ENCODE measurements at places on chromosomes 4 and X.

- DNase-seq, result no peak
These were observed 44.8 kb upstream of the PITX2 start for GRCh38 chr4:110667670-110668069.

- no peak for DNase-seq
These were observed 1.4 kb downstream of the MAGED1 start for GRCh38 chrX:51894697-51895336.

DNA sequence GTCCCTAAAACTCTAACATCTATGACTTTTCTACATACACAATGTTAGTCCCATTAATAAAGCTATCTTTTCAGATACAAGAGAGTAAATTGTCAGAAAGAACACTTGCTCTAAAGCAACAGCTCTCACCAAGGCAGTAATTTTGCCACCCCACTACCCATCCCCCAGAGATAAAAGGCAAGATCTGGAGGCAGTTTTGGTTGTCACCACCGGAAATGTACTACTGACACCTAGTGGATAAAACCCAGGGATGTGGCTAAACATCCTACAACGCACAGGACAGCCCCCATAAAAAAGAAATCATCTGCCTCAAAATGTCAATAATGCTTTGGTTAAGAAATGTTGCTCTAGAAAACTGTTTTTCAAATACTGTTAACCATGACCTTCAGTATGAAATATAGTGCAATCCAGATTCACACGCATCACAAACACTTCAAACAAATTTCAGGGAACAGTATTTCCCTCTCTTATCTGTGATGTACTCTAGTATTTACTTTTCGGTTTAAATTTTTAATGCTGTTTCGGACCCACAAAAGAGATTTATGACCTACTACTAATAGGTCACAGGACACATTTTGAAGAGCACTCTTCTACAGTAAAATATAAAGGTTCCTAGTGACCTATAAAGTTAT, 5.1 kb downstream of the FBXL5 start:
- DNase-seq, result peak; percentile 34

DNA sequence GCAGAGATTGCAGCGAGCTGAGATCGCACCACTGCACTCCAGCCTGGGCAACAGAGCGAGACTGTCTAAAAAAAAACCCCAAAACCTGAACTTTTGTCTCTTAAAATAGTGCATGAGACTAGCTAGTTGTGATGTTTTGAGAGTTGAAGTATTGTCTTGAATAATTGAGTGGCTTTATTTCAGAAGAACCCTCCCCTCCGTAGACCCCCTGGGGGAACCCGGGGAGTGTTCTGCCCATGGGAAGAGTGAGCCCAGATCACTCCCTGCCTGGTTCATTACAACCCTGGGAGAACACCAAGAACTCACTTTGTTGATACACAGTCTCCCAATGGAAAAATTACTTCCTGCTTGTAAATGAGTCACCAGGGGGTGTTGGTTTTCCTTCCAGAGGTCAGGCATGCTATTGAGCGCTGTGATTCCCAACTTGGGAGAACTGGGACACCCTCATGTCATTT, 65.3 kb upstream of the SHISA3 start:
- DNase-seq, result no peak

- no peak for DNase-seq
These were observed 79.6 kb upstream of the NPNT start for GRCh38 chr4:105815701-105816100.

DNA sequence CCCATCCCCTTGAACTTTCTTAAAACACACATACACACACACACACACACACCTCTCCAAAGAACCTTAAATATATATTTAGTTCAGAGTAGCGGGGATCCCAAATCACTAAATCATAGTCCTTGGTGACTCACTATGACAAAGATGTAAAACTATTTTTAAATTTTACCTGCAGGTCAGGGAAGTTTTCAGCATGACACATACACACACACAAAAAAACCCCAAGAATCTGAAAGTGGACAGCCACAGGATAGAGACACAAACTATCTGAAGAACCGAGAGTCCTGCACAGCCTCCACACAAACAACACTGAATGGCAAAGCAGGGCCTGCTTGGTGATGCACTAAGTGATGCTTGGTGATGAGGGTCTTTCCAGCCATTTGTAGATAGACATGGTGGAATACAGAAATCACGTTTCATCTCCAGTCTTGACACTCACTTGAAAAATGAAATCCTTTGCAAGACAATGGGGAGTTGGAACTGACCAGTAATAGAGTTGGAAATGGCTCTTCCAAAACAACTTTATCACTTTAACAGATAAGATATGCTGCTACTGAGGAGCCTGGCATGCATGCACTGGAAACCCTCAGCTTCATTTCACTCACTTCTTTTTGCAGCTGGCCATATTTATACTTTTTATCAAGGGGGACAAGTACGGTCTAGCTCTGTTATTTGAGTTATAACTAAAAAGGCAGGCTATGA, 307.3 kb downstream of the RAPGEF2 start:
- DNase-seq, result no peak

- DNase-seq, result no peak
These were observed 83.5 kb upstream of the LIMCH1 start for GRCh38 chr4:41454423-41454822.

GRCh38 chr4:147829401-147830101, 97.7 kb downstream of the ARHGAP10 start:
- DNase-seq, result no peak

- no peak for DNase-seq
These were observed 19.4 kb downstream of the HMGB2 start for GRCh38 chr4:173314715-173315114.

DNA sequence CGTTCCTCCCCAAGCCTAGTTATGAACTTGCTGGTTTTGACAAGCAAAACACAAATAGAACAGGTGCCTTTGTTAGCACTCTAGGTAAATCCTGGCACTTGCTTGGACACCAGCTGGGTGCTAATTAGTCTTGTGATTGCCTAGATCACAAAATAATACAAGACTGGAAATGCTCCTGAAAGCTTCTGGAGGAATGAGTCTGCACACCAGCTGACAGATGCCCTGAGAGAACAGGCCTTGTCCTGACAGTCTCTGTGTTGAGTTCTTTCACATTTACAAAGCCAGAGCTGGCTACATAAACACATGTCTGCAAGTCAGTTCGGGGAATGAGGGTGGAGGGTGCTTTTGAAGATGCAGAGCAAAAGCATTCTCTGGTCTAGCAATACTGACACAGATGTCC, 93.8 kb downstream of the ELOVL6 start:
- DNase-seq, result no peak

DNA sequence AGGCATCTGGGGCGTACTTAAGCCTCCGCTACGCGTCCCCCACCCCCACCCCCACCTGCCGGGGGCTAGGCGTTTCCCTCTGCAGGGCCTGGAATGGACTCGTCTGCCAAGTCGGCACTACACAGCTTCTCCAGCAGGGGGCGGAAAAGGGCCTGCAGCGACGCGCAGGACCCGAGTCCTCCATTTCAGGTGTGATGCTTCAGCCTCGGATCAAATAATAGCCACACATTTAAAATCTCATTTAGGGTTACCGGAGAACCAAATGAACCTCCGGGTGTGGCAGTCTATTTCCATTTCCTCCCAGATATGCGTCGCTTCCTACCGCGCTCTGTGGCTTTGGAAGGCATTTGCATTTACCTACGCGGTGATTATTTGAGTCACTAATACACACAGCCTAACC, 2.9 kb downstream of the PAK3 start:
- DNase-seq, result peak; percentile 17

- no peak for DNase-seq
These were observed 76.7 kb upstream of the AP1S2 start for GRCh38 chrX:15931362-15931761.

DNA sequence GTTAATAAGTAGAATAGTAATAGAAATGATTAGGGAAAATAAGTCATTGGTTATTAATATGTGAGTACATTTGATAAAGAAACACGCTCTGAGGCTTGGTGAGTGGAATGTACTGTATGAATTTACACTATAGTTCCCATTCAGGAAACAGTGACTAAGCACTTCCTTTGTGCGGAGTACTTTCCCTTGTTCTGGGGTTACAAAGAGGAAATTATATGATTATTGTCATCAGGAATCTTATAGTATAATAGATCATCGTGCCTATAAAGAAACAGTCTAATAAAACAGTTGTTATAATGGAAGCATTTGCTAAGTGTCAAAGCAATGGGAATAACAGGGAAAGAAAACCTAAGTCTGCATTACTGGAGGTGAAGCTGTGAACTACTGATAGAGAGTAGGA, 138.0 kb downstream of the RPA4 start:
- DNase-seq, result no peak

DNA sequence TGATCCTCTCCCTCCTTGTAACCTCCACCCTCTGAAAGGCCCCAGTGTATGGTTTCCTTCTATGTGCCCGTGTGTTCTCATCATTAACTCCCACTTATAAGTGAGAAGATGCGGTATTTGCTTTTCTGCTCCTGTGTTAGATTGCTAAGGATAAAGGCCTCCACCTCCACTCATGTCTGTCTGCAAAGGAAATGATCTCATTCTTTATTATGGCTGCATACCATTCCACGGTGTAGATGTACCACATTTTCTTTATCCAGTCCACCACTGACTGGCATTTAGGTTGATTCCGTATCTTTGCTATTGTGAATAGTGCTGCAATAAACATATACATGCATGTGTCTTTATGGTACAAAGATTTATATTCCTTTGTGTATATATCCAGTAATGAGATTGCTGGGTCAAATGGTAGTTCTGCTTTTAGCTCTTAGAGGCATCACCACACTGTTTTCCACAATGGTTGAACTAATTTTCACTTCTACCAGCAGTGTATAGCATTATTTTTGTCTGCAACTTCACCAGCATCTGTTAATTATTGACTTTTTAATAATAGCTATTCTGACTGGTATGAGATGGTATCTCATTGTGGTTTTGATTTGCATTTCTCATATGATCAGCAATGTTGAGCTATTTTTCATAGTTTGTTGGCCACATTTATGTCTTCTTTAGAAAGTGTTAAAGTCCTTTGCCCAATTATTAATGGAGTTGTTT, 1030.9 kb downstream of the FSTL5 start:
- DNase-seq, result no peak

DNA sequence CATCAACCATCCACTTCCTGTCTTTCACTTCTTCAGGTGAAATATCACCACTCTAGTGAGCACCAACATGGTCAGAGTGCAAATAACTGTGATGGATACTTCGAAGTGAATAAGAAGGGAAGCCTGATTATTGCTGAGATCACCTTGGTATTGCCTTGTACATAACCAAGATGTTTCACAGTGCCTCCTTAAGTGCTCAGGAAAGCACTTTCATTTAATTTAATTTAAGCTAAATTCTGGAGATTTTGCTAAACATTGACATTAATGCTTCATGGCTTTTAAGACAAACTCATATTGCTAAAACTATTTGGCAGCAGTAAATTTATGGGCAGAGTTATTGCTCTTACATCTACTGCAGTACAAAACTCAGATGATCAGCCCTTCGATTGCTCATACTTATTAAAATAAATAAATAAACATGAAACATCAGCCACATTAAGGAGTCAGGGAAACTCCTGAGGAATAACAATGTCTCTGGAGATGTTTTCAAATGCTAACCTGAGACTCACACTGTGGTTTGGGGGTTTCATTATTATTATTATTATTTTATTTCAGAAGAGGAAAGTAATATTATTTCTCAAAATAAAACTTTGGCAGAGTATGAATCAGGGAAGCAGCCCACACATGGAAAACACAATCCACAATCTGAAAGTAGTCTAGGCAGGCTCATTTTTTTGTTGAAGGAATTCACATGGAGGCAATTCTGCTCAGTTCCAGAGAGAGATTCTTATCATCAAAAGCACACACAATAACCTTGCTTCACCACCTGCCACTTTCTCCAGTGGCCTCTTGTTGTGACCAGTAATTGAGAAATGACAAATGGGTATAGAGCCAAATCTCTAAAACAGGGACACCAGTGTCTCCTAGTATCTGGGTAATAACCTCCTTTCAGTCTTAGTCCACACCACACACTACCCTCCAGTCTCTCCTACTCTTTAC, 344.2 kb downstream of the MAPK10 start:
- DNase-seq, result no peak

- DNase-seq, result no peak
These were observed 40.4 kb downstream of the CPEB2 start for GRCh38 chr4:15042529-15043167.

DNA sequence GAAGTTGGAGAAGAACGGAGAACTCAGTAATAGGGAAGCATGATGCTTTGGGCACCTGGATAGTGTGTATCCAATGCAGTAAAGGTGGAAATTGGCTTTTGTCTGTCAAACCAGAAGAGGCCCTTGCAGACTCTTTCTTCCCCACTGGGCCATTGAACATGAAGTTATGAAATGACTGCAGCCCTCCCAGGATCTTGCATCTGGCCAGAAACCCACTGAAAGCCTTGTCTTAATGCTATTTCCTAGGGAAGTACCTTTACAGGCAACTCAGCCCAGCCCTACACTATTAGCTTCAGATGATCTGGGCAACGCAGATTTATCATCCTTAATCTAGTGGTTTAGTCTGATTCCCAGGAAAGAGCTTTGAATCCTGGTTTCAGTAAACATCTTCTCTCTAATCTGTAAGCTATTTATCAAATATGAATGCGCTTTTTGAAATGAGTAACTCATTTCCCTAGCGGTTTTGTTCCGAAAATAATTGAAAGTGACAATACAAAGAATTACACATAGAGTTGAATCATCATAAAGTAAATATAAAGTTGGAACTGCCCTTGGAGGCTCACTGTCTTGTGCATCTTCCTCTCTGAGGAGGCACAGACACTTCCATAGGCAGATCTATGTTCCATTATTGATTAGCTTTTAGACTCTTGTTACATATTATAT, 464.1 kb downstream of the IDS start:
- no peak for DNase-seq

DNA sequence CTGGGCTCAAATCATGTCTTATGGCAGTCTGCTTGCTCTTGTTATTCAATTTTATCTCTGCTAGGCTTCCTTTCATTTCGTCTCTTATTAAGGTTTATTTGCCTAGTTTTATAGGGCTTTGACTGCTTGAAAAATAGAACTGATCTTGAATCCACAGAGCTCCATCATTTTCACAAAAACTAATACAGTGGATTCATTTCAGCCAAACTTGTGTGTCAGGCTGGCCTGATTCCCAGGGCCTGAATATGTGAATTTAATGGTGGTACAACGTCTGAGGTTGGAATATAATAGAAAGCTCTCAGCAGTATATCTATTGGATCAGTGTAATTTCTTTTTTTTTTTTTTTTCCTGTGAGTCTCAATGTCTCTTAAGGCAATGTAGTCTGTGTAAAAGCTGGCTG, 123.3 kb downstream of the POU4F2 start:
- DNase-seq, result no peak

GRCh38 chrX:32871636-32872035, 339.7 kb downstream of the DMD start:
- DNase-seq, result no peak

DNA sequence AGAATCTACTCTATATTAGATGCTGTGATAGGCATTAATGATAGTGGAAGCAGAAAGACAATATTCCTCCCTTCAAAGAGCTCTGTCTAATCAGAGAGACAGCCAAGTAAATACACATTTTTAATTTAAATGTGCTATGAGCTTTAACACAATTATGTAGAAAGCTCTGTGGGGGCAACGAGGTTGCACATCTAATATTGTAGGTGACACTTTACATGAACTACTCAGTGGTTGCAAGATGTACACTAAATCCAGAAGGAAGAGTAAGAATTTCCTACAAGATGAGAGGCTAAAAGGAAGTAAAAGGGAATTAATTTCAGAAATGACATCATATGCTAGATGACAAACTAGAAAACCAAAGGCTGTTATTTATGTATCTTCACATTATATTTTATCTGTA, 120.9 kb downstream of the SPCS3 start:
- no peak for DNase-seq
